Heart left ventricle (tissue), 16 donors: ENCODE measurements at places on chromosomes 5 and 9.

- peak; percentile 83 for DNase-seq
Measured at GRCh38 chr5:147509710-147510651, at the start of gene DPYSL3. DPYSL3 (minus strand) TSS chr5:147510068; CDS start chr5:147509858, 210 bp downstream.

DNA sequence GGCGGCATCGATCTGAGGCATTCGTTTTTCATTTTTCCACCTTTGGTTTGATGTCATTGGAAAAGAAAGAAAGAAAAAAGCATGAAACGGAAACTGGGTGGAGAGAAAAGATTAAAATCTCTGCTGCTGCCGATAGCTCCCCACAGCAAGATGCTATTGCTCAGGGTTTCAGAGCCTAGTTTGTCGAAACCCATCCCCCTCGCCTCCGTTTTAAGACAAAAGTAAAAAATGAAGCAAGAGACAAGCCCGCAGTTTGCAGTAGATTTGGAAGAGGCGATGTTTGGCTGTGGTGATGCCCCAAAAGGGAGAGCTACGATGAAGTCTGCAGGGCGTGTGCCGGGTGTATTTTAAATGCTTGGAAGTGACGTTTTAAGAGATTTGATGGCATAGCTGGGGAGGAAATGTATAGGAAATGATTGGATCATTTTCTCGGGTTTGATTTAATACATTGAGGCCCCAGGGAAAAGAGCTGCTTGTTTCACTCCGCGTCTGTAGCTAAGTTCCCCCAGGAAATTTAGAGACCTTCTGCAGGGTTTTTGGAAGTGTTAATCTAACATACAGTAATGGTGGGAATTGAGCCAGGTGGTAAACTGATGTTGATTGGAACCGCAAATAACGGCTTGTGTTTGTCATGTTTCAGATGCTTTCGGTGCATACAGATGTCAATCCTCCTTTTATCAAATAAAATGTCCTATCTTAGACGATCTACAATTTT is 909 bp downstream of the NDFIP1 start:
- no peak for DNase-seq

- DNase-seq: no peak
Measured at GRCh38 chr9:137621131-137621757, 2.4 kb downstream of the EHMT1 start.

- DNase-seq: no peak
Measured at GRCh38 chr9:12697719-12698118, 4.5 kb downstream of the TYRP1 start.

DNA sequence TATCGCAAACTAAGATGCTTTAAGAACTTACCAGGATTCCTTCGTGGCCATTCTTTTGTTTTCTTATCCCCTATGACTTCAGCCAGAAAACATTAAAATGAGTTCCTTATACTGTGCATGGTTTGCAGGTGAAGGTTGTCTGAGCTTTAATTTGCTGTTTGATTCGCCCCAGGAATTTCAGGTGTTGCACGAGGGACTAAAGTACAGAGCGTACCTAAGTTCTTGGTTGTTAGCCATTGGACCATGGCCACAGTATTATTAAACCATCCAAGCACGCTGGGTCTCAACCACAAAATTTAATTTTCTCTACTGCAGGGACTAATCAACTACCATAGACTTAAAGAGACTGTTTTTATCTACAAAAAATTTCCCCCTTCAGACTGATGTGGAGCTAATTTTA is 208.4 kb upstream of the MPDZ start:
- DNase-seq: no peak

- peak; percentile 67 for DNase-seq
Measured at GRCh38 chr9:130143958-130144366, 28.2 kb upstream of the NCS1 start.
